Psoas muscle (tissue), 8 donors: ENCODE measurements at places on chromosomes 11 and 22.

GRCh38 chr22:50305923-50306566 is 1.4 kb downstream of the PLXNB2 start:
- peak; percentile 85 for DNase-seq

DNA sequence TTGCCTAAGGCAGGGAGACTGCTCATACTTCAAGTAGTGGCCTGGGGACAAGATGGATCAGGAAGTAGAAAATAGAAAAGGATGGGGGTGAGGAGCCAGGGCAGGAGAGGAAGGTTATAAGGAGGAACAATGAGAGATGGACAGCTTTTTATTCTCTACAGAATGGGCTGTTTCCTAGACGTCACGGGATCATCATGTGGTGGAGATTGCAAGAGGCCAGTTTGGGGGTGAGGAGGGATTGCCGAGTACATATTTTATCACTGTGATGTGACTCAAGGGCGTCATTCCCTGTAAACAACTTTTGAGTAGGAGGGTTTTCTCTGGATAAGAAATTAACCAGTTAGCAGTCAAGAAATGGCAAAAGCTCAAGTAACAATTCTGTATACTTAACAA is 406.3 kb downstream of the ETS1 start:
- no peak for DNase-seq

DNA sequence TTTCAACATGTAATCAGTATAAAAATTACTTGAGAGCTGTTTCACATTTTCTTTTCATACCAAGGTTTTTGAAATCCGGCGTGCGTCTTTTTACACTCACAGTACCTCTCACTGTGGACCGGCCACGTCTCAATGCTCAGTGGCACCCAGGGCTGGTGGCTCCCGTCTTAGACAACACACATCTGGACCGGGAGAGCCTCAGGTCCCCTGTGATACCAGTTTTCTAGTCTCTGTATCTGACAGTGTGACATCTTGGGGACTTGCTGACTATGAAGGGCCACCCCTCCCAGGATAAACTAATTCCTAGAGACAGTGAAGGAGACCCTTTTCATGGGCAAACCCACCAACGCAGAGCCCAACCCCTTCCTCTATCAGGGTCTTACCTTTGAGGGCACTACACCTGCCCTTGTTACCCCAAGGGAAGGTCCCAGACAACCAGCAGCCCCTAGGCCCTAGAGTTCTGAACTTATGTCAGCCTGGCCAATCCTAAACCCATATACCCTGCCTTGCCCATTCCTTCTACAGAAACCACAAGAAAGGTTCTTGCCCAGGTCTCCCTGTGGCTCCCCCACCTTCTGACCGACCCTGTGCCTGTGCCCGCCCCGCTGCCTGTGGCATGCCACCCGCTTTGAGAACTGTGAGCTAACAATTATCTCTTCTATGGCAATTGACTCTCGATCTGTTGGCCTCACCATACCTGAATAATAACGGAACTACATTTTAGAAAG is 6.1 kb upstream of the ASCL2 start:
- DNase-seq, result no peak

- no peak for DNase-seq
Observed at GRCh38 chr11:19652623-19653375, 59.8 kb upstream of the NAV2 start.

GRCh38 chr11:19163617-19164016 is 38.2 kb downstream of the CSRP3 start:
- no peak for DNase-seq
